Stimulated activated CD4-positive, alpha-beta T cell treated with anti-CD3 and anti-CD28 coated beads, Interleukin-1b, Interleukin-23, amount 100 ng/mL, for 4 hours (primary cell): ENCODE measurements at places on chromosomes 7 and 10.

- DNase-seq: no peak
Measured at GRCh38 chr7:90232430-90232829, 12.5 kb upstream of the CFAP69 start.

DNA sequence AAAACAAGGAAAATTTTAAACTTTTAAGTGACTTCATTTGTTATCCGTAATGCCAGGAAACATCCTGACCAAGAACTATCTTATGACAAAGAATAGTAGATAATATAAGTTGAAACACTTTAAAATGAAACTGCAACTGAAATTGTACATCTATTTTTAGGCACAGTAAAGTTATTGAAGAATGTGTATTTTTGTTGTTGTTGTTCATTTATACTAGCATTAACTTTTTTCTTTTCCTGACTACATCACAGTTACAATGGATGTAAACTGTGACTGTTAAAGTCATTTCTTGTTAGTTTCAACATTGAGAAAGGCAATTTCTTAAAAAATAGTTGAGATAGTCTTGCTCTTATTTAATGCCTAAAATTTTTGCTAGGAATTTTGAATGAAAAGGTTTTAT, 2.6 kb downstream of the CPED1 start:
- no peak for DNase-seq

DNA sequence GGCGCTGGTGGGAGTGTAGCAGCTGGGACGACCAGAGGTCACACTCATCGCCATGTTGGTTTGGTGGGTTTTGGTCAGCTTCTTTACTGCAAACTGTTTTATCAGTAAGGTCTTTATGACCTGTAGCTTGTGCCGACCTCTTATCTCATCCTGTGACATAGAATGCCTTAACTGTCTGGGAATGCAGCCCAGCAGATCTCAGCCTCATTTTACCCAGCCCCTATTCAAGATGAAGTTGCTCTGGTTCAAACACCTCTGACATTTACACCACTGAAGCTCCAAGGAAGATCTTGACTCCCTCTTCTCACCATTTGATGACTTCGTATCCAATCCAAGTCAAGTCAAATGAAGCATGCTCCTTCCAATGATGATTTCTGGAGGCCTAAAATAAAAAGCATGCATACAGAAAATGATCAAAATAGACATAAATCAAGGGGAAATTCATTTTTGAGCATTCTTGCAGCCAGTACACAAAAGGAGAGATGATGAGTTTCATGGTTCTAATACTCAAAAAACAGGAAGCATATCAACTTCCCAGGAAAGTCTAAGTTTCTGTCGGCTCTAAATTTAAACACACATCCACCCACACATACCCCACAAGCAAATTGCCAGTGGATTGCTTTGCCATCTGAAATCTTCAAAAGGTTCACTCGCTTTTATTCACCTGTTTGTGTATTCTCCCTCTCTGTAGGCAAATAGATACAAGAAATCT, 2.4 kb upstream of the PSMG3 start:
- no peak for DNase-seq

- DNase-seq: no peak
Measured at GRCh38 chr10:122161795-122162194, 109.3 kb upstream of the BTBD16 start.

DNA sequence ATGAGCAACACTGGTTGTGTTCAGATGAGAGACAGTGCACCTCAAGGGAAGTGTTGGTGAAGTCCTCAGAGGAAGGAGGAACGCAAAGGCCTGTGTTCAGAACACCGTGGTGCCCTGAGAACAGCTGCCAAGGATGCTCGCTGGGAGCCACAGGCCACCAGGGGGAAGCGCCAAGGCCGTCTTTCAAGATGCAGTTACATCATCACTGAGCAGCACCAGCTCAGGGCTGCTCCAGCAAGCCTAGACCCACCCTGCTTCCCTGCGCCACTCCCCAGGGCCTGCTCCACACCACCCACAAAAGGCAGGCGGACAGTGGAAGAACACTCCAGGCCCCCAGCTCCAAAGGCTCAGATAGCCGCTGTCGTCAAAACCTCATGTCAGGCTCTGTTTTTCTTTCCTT, 378.8 kb downstream of the DPP6 start:
- no peak for DNase-seq

DNA sequence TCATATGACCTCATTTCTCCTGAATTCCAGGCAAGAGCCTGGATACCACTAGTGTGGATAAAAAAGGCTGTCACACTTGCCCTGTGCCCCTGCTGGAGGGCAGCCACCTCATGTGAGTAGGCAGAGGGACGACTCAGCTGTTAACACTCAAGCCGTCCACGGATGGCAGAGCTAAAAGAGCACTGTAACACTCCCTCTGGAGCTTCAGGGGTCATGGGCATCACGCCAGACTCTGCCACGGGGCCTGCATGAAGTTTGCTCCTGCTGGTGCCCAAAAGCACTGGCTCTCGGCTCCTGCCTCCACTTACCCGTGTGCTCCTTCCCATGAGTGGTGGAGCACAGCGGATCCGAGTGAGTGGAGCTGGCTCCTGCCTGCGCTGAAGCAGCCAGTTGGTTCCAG, 919.8 kb upstream of the C7orf33 start:
- DNase-seq: no peak

DNA sequence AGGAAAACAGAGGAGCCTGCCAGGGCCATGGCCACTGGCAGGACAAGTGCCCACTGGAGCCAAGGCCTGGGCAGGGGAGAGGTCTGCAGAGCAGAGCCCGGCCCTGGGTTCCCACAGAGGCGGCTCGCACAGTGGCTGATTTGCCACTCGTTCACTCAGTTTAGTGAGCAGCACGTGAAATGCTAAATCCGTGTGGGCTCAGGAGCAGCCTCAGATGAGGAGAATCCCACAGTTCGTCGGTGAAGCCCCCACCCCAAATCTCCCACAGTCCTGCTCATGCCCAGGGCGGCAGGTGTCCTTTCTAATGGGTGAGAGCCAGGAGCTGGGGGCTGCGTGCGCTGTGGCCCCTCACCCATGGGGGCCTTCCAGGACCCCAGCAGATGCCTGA, 107.7 kb upstream of the FAM20C start:
- no peak for DNase-seq

DNA sequence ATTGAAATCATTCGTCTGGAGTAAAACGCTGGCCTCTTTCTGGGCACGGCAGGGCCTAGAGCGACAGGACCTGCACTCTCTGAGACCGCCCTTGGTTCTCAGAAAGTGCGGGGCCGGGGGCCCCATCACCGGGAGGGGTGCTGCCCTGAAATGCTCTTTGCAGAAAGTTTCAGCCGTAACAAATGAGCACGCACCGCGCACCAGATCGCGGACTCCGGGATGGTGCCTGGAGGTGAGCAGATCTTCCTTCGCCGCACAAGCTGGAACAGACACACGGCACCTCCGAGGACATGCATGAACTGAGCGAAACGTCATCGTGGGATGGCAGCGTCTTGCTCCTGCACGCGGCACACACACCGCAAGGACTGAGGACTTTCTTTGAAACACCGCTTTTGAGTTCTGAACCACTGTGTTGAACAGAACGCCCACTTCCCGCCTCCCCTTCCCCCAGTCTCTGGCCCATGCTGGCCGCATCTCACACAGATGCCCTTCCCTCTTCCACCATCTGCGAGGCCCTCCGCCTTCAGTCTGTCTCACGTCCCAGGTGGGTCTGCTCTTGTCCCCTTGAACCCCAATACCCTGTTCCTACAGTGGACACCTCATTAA, 538.7 kb upstream of the MGMT start:
- DNase-seq: no peak
